IPS-NIHi11 (cell line): ENCODE measurements at places on chromosomes 4 and X.

- no peak for DNase-seq
Measured at GRCh38 chr4:149884529-149885181, 69.0 kb upstream of the IQCM start.

- no peak for DNase-seq
Measured at GRCh38 chr4:108636246-108636645, 14.2 kb upstream of the OSTC start.

- no peak for DNase-seq
Measured at GRCh38 chrX:105052926-105053325, 167.6 kb downstream of the TEX13A start.

DNA sequence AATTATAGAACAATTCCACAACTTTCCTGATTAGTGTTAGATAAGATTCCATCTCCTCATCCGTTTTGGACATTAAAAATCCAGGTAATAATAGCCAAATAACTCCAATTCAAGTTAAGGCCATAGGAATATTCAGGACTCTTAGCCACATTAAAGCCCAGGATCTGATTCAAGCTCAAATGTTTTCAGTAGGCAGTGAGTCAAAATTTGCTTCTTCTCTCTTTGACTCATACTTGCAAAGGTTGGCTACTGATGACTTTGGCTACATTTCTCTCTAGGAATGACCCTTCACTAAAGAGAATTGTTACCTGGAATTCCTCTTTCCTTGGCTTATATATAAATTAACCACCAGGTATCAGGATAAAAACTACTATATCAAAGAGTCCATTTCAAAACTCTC is 354.9 kb upstream of the HS3ST1 start:
- DNase-seq = no peak

- peak; percentile 77 for DNase-seq
Measured at GRCh38 chr4:24988776-24989175, 42.0 kb downstream of the LGI2 start.

- no peak for DNase-seq
Measured at GRCh38 chr4:34196375-34196774, 2047.9 kb downstream of the ARAP2 start.

DNA sequence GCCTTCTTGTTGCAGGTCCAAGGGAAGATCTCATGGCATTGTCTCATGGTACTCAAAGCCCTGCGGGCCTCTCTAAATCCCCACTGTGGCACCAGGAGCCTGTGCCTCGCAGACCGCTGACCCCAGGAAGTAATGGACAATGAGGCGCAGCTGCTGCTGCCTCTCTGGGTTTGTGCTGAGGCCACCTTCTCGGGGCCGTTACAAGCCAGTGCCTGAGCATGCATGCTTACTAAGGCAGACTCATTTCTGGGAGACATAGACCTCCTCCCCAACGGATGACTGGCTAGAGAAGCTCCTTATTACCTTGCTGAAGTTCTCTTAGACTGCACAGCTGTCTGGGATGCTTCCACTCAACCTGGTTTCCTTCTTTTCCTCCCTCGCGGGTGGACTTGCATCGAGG is 1.3 kb downstream of the BDH2 start:
- no peak for DNase-seq

GRCh38 chr4:55733932-55734331 is 85.7 kb upstream of the EXOC1L start:
- DNase-seq = peak; percentile 19

DNA sequence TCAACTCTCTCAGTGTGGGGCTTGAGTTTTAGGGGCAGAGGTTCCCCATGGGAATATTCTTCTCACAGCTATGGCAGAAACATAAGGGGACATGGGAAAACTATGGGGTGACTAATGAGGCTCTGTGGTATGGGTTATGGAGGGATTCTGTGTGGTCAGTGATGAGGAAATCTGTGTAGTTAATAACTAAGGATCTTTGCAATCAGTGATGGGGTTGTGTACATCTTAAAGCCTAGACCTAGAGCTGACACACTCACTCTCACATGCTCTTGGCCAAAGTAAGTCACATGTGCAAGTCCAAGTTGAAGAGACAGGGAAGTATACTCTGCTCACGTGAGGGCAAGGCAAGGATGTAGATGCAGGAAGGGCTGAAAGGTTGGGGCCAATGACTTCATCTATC is 86.4 kb upstream of the UXT start:
- DNase-seq = no peak

DNA sequence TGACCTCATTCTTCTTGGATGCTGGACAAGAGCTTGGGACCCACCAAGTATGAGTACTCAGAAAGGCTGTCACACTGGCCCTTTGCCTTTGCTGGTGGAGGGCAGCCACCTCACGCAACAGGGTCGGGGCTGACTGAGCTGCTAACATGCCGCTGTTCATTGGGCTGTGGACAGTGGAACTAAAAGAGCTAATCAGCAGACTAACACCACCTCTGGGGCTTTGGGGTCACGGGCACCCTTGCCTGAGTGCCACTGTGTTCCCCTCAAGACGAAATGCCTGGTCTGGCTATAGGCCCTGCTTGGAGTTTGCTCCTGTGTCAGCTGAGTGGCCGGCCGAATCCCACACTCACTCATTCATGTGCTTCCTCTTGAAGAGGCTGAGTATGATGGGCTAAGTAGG is 559.6 kb downstream of the SPRY1 start:
- DNase-seq = no peak
